ENCODE measurements at places on chromosomes 6 and 20. TPM values are rescaled to one million over a fixed set of nuclear protein-coding genes. Genes with fewer than 3 reads are reported as not detected.

The BPIFB2 gene
- not detected for total RNA-seq

The ASIP gene
- 1.5 TPM for total RNA-seq

The GCLC gene
- total RNA-seq, result 17.8 TPM

The GHRH gene
- total RNA-seq, result 4.2 TPM

The EDN3 gene
- total RNA-seq, result not detected

The MAS1 gene
- not detected for total RNA-seq

The ERVFRD-1 gene
- not detected for total RNA-seq

The CST7 gene
- 2.7 TPM for total RNA-seq

The POU5F1 gene
- total RNA-seq, result 0.71 TPM

The ZNF391 gene
- total RNA-seq, result 1.9 TPM

Measured in left cardiac atrium (tissue), 4 donors.